ENCODE measurements at places on chromosomes 2 and 18.

GRCh38 chr2:133561045-133561852, 7.0 kb downstream of the NCKAP5 start:
- DNase-seq = peak; percentile 24

GRCh38 chr2:46924608-46925007, 9.0 kb upstream of the MCFD2 start:
- DNase-seq = no peak

DNA sequence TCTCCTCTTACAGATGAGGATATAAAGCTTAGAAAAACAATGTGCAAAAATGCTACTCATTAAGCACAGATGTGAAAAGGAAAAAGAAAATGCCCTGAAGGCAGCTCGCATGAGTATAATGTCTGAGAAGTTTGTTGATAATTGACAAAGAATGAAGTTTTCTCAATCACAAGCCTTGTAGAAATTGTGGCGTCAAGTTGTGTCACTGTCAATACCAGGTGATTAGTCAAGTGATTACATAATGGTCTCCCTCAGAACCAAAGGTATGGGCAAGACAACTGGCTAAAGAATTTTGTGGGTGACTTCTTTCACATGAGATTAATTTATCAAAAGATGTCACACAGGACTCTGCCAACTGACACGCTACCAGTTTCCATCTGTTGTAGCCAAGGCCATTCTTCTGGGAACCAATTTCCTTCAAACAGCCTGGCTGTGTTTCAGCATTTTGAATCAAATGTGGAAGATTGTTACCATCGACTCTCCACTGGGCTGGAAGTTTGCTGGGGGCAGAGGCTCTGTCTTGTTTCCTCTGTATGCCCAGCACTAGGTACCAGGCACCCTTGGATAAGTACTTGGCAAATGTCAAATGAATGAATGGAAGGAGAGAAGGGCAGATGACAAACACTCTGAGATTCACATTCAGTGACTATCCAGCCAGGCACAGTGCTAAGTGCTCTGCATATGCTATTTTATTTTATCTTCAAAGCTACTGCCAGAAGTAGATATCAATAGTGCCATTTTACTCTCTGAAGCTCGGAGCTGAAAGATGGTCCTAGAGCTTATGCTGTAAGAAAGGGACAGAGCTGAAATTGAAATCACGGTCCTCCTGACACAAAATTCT, 5.9 kb upstream of the FN1 start:
- DNase-seq = no peak

GRCh38 chr2:138499684-138500083, 1.9 kb upstream of the SPOPL start:
- no peak for DNase-seq

DNA sequence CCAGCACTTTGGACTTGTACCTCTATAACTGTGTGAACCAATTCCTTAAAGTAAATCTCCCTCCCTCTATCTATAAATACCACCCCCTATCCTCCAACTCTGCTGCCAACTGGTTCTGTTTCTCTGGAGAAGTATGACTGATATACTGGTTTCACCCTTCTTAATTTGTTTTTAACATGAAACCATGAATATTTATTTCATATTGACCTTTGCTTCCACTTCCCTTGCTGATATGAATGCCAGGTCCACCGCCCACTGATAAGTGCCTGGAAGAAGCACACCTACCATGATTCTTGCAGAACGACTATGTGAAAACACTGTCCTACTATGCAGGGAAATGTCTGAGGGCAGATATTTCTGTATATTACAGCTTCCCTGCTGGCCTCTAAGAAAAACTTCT, 131.6 kb downstream of the GAREM1 start:
- DNase-seq = no peak

- DNase-seq = no peak
These were observed 286.4 kb downstream of the SLC8A1 start for GRCh38 chr2:40165509-40165844.

GRCh38 chr2:5236249-5236648, 455.9 kb upstream of the SOX11 start:
- DNase-seq = no peak

- DNase-seq = no peak
These were observed 123.2 kb downstream of the PHLPP1 start for GRCh38 chr18:62838475-62839098.

GRCh38 chr2:237872178-237872887, 12.9 kb downstream of the RAMP1 start:
- DNase-seq = no peak

- no peak for DNase-seq
These were observed 107.1 kb downstream of the EML6 start for GRCh38 chr2:54830546-54830945.

- DNase-seq = no peak
These were observed 12.4 kb downstream of the SFXN5 start for GRCh38 chr2:73059106-73059505.

GRCh38 chr18:22513721-22514481, 96.2 kb upstream of the CTAGE1 start:
- no peak for DNase-seq

DNA sequence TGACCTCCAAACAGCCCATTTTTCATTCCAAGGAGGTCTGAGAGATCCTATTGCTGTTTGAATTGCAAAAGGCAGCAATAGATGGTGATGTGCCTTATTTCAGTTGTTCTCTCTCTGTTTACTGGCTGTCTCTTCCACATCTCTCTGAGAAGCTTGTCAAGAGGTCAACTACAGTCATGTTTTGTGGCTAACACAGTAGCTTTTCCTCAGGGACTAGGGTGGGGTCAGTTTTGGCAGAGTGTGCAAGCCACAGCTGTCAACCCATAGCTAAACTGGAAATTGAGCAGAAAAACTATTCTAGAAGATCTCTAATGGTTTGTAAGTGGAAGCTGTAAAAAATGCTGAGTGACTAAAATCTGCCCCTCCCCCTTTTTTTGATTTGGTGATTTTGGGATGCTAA, 67.1 kb downstream of the DIS3L2 start:
- DNase-seq = no peak

DNA sequence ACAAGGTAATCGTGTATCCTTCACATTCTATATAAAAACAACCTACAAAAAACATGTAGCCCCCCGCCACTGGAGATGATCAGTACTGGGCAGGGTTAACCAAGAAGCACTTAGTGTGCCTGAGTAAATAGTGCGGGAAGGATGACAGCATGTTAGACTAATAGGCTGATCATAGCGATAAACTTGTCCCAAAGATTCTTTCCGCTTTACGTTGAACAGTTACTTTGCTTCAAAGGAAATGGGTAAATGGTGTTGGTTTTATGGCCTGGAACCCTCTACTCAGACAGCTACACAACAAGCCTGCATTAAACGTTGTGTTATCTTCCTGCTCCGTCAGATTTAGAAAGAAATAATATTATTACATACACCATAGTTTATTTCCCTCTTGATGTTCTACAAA, 67.7 kb downstream of the CTAGE1 start:
- DNase-seq = no peak

GRCh38 chr2:207248702-207249377, 83.1 kb upstream of the KLF7 start:
- no peak for DNase-seq

GRCh38 chr2:226619707-226620106, 179.9 kb downstream of the IRS1 start:
- DNase-seq = no peak
